MCF 10A (cell line): ENCODE measurements at places on chromosomes 2 and 18. TPM values are rescaled to one million over a fixed set of nuclear protein-coding genes. Genes with fewer than 3 reads are reported as not detected.

Gene EFHD1
- not detected in 2 replicates for total RNA-seq

- H3K27ac ChIP-seq: peak overlapping the region; percentile 88
- H3K36me3 ChIP-seq: peaks cover 21% of the 10 kb centered on the region
- peak; percentile 69 for DNase-seq
- H3K27me3 ChIP-seq: no peaks in the 10 kb centered on the region
Observed at GRCh38 chr18:48833701-48834412, 116.9 kb downstream of the SMAD7 start.

DNA sequence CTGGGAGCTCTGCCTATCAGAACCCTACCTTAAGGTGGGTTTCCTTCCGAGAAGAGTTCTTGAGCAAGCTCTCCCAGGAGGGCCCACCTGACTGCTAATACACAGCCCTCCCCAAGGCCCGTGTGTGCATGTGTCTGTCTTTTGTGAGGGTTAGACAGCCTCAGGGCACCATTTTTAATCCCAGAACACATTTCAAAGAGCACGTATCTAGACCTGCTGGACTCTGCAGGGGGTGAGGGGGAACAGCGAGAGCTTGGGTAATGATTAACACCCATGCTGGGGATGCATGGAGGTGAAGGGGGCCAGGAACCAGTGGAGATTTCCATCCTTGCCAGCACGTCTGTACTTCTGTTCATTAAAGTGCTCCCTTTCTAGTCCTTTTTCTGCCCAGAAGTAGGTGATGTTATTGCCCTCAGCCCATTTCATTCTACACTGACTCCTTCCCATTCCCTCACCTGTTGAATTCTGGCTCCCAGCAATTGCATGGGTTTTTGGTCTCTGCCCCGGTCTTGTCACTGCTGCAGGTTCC, 6.5 kb downstream of the TMEM37 start:
- DNase-seq: no peak
- peaks cover 3% of the 10 kb centered on the region for H3K4me1 ChIP-seq
- H3K27me3 ChIP-seq: no peaks in the 10 kb centered on the region
- no peak overlapping the region for H3K4me3 ChIP-seq

DNA sequence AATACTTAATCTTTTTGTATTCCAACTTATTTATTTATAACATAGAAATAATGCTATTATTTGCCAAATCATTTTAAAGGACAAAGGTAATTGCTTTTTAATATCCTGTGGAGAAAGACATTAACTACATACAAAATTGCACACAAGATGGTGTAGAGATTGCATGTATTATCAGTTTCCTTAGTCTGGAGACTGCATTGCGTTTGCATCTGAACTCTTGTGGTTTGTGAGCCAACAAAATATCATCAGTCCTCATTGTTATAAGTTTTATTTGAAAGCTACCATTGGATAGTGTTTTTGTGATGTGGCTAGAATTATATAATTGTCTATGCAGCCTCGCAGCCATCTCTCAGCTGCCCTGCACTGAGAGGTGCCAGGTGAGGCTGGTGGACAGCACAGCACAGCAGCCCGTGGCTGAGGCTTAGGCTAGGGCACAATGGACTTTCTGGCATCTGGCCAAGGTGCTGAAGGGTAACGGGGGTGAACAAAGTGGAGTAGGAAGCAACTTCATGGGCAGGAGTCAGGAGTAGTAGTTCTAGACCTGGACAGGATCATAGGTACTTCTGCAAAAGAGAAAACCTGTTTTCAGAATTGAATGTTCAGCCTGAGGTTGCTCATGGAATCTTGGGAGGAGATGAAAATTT, 15.1 kb downstream of the RASGRP3 start:
- no peaks in the 10 kb centered on the region for H3K27me3 ChIP-seq
- H3K4me3 ChIP-seq: no peak overlapping the region
- DNase-seq: no peak
- H3K36me3 ChIP-seq: no peaks in the 10 kb centered on the region
- H3K27ac ChIP-seq: no peak overlapping the region

DNA sequence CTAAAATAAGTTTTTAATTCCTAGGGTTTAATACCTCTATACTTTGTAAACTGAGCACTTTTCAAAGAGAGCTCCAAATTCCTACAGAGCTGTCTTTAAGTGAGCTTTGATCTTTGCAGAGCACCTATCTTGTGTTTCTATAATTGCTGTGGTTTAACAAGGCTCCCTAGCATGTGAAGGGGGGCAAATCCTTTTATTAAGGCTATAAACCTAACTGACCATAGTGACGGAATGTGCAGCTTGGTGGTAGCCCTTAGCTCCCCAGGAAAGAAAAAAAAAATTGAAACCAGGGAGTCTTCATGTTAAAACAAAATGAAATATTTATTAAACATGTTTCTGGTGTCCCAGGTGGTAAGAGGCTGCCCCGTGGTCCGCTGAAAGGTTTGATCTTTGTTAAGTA, 78.6 kb upstream of the ETAA1 start:
- no peak overlapping the region for H3K4me3 ChIP-seq
- no peaks in the 10 kb centered on the region for H3K36me3 ChIP-seq
- H3K27me3 ChIP-seq: no peaks in the 10 kb centered on the region
- peaks cover 6% of the 10 kb centered on the region for H3K4me1 ChIP-seq
- no peak overlapping the region for H3K27ac ChIP-seq

- peaks cover 5% of the 10 kb centered on the region for H3K36me3 ChIP-seq
- H3K27ac ChIP-seq: no peak overlapping the region
- H3K4me3 ChIP-seq: no peak overlapping the region
- no peaks in the 10 kb centered on the region for H3K27me3 ChIP-seq
- DNase-seq: no peak
Observed at GRCh38 chr18:62928326-62928725, 213.0 kb downstream of the PHLPP1 start.

DNA sequence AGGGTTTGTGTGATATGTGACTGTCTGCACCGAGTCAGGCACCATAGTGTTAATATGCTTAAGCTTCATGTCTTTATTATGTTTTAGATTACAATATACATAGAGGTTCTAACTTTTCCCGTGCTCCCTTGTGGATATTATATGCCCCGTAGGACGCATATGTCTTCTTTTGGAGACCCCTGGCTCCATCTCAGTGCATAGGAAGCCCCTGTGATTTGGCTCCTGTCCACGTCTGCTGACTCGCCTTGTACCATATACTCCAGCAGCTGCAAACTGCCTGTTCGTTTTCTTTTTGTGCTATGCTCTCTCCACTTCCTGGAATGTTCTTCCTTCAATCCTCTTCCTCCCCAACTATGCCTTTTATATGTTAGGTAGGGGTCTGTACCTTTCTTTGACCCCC, 110.9 kb downstream of the PTRHD1 start:
- H3K4me1 ChIP-seq: peaks cover 5% of the 10 kb centered on the region
- no peak overlapping the region for H3K27ac ChIP-seq
- no peaks in the 10 kb centered on the region for H3K27me3 ChIP-seq
- H3K4me3 ChIP-seq: no peak overlapping the region
- no peak for DNase-seq
- no peaks in the 10 kb centered on the region for H3K36me3 ChIP-seq

GRCh38 chr18:3717376-3718025, 267.5 kb downstream of the TGIF1 start:
- no peaks in the 10 kb centered on the region for H3K4me1 ChIP-seq
- no peak for DNase-seq
- H3K4me3 ChIP-seq: no peak overlapping the region
- H3K36me3 ChIP-seq: no peaks in the 10 kb centered on the region

Gene LOXHD1
- total RNA-seq: not detected in 2 replicates

DNA sequence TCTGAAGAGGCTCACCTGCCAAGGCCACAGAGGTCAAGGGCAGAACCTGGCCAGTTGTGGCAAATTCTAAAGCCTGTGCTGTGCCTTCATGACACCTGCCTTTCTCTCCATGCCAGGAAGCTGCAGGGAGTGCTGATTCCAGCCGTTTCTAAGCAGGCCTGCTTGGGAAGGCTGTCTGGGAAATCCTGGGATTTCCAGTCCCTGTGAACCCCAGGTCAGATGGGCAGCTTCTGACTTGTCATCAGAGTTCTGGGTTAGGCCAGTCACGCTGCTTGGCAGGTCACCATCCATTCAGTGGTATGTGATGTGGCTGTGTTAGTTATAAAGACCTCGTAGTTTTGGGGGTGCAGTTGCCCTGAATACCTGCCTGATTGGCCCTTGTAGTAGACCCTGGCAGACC, 70.7 kb upstream of the ALPP start:
- H3K4me3 ChIP-seq: no peak overlapping the region
- H3K27me3 ChIP-seq: no peaks in the 10 kb centered on the region
- H3K36me3 ChIP-seq: no peaks in the 10 kb centered on the region
- DNase-seq: no peak

GRCh38 chr2:9982248-9982647, 30.8 kb downstream of the GRHL1 start:
- peaks cover 6% of the 10 kb centered on the region for H3K36me3 ChIP-seq
- DNase-seq: peak; percentile 28
- no peak overlapping the region for H3K27ac ChIP-seq
- no peaks in the 10 kb centered on the region for H3K4me1 ChIP-seq

Gene TMEM247
- total RNA-seq: not detected in 2 replicates

- no peaks in the 10 kb centered on the region for H3K4me1 ChIP-seq
- DNase-seq: peak; percentile 54
- H3K27ac ChIP-seq: no peak overlapping the region
- peaks cover 15% of the 10 kb centered on the region for H3K27me3 ChIP-seq
Observed at GRCh38 chr2:56077359-56077915, 106.4 kb upstream of the CCDC85A start.

Gene HES6
- 16.8 and 19.7 TPM in 2 replicates for total RNA-seq

Gene GATA6
- 6.7 and 14.0 TPM in 2 replicates for total RNA-seq

Gene SERPINB10
- total RNA-seq: not detected in 2 replicates

- no peaks in the 10 kb centered on the region for H3K27me3 ChIP-seq
- no peaks in the 10 kb centered on the region for H3K36me3 ChIP-seq
- DNase-seq: peak; percentile 77
- peak overlapping the region; percentile 59 for H3K27ac ChIP-seq
Observed at GRCh38 chr2:177692783-177693269, 300.3 kb downstream of the AGPS start.

DNA sequence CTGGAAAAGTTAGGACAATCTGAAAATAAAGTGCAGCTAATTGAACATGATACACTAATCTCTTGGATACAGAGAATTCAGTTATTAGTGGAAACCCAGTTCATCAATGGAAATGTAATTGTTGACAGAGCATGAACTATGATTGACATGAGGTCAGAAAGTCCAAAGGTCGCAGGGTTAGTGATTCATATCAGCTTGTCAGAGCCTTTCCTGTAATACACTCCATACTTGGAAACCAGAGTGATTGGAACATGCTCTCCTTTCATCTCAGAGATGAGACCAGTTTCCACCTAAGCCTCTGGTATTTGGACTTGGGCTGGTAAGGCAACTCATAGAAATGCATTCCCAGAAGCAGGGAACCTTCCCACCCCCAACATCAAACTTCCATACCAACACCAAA, 8.5 kb upstream of the NCKAP5 start:
- H3K27ac ChIP-seq: no peak overlapping the region
- H3K4me1 ChIP-seq: peaks cover 26% of the 10 kb centered on the region
- DNase-seq: no peak
- no peak overlapping the region for H3K4me3 ChIP-seq
